NCI-H524 treated with DMSO at 0.1 percent for 48 hours (cell line): ENCODE measurements at places on chromosomes 6 and 20.

DNA sequence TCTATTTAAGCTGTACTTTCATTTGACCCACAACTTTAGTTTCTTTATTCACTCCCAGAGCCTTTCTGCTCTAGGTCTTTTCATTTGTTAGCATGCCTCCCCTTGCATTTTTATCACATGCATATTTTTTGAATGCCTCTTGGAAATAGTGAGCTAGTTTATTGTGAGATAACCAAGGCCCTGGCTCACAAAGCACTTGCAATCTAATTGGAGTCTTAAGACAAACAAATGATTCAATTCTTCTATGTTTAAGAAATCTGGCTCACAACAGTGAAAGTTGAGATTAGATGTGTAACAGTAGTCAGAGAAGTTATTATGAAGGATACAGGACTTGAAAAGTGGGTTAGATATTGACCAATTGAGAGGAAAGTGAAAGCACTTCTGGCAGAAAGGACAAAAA, 173.4 kb downstream of the MOXD1 start:
- DNase-seq, result no peak

GRCh38 chr20:58659841-58660240, 8.8 kb downstream of the STX16 start:
- DNase-seq, result no peak

DNA sequence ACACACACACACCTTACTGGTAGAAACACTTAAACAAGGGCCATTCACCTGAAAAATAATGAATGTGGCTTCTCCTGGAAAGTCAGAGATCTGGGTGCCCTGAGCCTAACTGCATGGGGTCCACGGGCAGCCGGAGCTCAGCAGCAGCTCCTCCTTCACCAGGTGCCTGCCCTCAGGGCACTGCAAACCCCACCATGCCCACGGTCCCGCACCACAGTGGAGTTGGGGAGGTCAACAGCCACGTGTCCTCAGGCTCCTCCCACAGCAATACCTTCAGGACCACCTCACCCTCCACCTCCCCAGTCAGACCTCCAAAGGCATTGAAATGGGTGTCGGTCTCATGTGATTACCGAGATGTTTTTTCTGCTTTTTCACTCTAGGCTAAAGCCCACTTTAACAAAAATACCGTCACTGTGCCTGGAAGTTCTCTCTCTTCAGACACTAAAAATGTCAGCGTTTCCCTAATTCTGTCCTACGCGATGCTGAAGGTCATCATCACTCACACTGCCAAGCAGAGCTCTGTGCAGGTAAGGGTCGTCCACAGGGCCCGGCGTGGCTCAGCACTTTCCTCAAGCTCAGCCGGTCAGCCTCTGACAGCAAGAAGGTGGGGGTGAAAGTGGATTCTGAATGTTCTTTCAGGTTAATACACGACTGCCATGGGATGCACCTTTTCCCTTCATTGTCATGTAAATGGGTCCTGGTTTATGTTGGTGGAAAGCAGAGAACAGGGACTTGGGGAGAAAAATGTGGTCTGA, 48.9 kb downstream of the CDK5RAP1 start:
- no peak for DNase-seq

GRCh38 chr20:53425941-53426340, 167.7 kb downstream of the ZNF217 start:
- DNase-seq, result no peak

- no peak for DNase-seq
These were observed 77.5 kb downstream of the UST start for GRCh38 chr6:148824291-148824690.

GRCh38 chr6:52074155-52074554, 13.3 kb downstream of the PKHD1 start:
- DNase-seq, result no peak

DNA sequence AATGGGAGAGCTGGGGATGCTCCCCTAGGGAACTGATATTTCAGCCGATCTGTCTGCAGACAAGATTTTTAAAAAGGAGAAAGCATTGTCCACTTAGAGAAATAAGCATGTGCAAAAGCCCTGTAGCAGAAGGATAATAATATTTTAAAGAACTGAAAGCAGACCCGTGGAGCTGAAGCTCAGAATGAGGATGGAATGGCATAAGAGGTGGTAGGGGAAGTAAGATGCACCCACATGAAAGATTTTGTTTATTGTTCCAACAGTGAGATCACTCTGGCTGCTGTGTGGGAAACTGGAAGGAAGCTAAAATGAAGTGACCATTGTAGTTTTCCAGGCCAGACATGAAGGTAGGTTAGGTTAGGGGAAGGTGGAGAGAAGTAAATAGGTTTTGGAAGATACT, 266.4 kb upstream of the PRDM1 start:
- DNase-seq, result no peak

GRCh38 chr20:41242807-41243206, 74.7 kb downstream of the ZHX3 start:
- DNase-seq, result no peak

- peak; percentile 25 for DNase-seq
These were observed 50.3 kb upstream of the GFRAL start for GRCh38 chr6:55276745-55277530.

- no peak for DNase-seq
These were observed 40.1 kb downstream of the CDKAL1 start for GRCh38 chr6:20574355-20574754.

DNA sequence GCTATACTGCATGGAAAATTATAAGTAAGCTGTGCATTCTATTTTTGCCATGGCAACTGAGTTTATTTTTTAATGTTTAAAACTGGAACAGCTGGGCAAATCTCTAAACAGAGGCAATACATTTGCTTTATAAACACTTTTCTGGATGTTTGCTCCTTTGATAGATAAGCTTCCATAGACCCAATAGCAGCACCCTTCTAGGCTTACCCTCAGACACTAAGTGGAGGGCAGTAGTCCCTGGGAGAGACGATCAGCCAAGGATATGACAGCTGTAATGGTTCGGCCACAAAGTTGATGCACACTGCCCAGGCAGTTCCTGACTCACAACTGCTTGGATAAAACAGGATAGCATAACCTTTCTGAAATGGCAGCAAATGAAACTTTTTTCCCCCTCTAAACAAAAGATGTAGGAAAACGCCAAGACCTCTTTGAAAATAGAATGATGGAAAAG, 8.5 kb upstream of the MRPS10 start:
- no peak for DNase-seq

- DNase-seq, result no peak
These were observed 74.8 kb downstream of the IMPG1 start for GRCh38 chr6:75997696-75998095.

GRCh38 chr6:87583822-87584221, 6.0 kb downstream of the RARS2 start:
- no peak for DNase-seq

DNA sequence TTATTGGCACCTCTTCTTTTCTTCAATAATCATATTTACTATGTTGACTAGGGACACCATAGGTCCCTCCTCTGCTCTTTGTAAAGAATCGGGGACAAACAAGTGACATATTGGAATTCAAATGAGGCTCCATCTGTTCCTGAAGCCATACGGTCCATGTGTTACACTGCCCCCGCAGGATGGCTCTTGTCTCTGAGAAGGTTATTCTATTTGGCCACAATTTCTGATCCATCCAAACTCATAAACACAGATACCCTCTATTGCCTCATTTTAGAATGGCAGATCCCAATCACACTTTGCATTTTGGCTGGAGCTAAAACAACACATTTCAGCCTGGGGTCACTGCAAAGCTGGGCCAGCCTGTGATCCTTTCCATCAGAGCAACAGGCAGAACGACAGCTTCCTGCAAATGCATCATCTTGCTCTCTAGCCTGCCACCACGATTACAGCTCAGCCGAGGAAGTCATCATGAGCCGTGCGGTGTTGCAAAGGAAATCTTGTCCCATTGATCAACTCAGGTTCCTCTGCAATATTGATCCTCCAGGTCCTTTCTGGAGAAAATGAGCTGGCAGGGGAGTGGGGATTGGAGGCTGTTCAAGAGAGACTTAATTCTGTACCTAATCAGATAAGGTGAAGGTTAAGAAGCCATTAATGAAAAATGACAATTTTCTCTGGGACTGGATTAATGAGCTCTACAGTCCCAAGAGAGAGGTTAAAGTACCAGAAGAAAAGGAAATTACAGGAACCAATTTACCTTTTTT, 73.1 kb downstream of the AGPAT4 start:
- DNase-seq, result no peak

GRCh38 chr6:104686550-104687175, 173.1 kb downstream of the HACE1 start:
- no peak for DNase-seq

DNA sequence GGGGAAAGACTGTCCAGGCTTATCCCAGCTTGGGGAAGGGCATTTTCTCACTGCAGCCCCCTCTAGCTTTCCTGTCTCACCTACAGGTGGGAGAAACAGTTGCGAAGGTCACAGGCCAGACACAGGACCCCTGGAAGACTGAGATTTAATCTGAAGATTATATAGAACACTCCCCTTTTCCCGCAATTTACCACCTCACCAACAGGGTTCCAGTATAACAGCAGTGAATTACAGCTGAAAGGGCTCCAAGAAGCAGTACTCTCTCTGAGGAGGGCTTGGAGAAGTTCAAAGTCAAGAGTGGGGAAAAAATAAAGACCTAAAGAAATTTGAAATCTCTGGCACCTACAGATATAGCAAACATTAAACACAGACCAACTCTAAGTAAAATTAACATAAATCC, 111.9 kb downstream of the ANKRD60 start:
- DNase-seq, result no peak

DNA sequence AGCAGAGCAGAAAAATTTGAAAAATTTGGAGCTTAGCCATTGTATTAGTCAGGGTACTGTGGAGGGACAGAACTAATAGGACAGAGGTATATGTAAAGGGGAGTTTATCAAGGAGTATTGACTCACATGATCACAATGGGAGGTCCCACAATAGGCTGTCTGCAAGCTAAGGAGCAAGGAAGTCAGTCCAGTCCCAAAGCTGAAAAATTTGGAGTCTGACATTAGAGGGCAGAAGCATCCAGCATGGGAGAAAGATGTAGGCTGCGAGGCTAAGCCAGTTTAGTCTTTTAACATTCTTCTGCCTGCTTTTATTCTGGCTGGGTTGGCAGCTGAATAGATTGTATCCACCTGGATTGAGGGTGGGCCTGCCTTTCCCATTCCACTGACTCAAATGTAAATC, 82.0 kb downstream of the SMPDL3A start:
- DNase-seq, result no peak

GRCh38 chr6:151060096-151060765, 179.5 kb upstream of the AKAP12 start:
- DNase-seq, result no peak

- DNase-seq, result no peak
These were observed 501.8 kb upstream of the SULF2 start for GRCh38 chr20:48287021-48287494.

GRCh38 chr6:4687656-4687988, 88.6 kb upstream of the CDYL start:
- DNase-seq, result no peak

DNA sequence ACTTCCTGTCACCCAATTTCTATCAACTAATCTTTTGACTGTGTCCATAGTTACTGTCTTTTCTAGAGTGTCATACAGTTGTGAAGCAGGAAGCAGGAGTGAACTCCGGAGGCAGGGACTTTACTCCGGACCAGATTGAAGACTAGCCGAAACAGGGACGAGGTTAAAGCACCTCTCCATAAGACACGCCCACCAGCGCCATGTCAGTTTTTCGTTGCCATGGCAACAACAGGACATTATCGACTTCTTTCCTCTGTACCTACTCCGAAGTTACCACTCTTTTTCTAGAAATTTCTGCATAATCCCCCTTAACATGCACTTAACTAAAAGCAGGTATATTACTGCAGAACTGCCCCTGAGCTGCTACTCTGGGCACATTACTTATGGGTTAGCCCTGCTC, 25.2 kb downstream of the TRIM38 start:
- no peak for DNase-seq

- no peak for DNase-seq
These were observed 29.0 kb downstream of the CTCFL start for GRCh38 chr20:57495978-57496377.

GRCh38 chr20:44962483-44962882, 2.3 kb upstream of the TOMM34 start:
- no peak for DNase-seq

- DNase-seq, result peak; percentile 44
These were observed 533.1 kb upstream of the CDH4 start for GRCh38 chr20:60718743-60719480.

DNA sequence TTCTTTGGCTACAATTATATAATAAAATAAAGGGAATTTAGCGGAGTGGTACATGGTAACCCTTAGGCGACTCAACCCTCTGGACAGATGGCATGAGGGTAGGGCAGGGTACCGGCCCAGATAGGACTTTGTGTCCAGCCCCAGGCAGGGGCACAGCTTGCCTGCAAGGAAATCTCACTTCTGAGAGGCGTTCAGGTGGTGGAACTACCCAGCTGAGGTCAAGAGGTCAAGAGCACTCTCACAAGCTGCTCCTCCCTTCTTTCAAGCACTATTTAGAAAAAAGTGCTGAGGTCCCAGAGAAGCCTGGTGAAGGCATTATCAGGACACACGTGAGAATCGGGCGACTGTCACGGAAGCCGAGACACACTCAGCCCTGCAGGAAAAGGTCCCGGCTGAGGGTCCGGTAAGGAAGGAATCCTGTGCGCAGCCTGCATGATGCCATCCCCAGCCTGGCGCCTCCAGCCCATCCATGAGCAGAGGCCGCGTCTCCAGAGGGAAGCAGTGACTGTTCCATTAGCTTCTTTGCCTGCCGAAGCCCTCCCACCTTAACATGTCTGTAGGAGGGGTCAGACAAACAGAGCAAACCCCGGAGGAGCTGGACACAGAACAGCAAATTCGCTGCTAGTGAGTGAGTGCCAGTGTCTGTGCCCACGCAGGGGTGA, 54.8 kb downstream of the WDR27 start:
- DNase-seq, result no peak

- DNase-seq, result no peak
These were observed 286.1 kb downstream of the SYNE1 start for GRCh38 chr6:152351110-152351509.

- DNase-seq, result no peak
These were observed 130.1 kb upstream of the ASCC3 start for GRCh38 chr6:101011186-101011585.

GRCh38 chr6:143675946-143676345, 1.8 kb upstream of the PHACTR2 start:
- DNase-seq, result no peak

- DNase-seq, result no peak
These were observed 4.1 kb upstream of the EFHC1 start for GRCh38 chr6:52415917-52416628.

GRCh38 chr20:62047666-62048345, 17.9 kb downstream of the TAF4 start:
- DNase-seq, result no peak

DNA sequence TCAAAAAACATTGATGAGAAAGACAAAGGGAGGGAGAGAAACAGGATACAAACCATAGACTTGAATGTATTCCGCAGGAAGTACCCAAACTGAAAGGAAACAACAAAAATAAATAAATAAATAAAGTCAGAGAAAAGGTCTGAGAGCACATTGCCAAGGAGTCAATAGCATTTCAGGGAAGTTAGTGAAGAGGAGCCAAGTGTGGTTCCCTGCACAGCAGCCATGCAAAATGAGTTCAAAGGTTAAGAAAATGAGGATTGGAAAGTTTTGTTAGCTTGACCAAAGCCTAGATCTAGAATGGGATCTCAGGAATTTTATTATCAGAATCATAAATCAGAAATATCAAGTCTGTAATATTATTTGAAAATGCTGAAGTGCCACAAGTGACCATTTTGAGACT, 700.0 kb downstream of the MAFB start:
- no peak for DNase-seq

GRCh38 chr6:95847061-95847460, 168.7 kb upstream of the FUT9 start:
- DNase-seq, result no peak

GRCh38 chr6:2542858-2543218, 207.9 kb downstream of the MYLK4 start:
- no peak for DNase-seq

GRCh38 chr20:17782768-17783167, 83.0 kb downstream of the BANF2 start:
- no peak for DNase-seq
